AG08396 (cell line): ENCODE measurements at places on chromosomes 11 and 22.

DNA sequence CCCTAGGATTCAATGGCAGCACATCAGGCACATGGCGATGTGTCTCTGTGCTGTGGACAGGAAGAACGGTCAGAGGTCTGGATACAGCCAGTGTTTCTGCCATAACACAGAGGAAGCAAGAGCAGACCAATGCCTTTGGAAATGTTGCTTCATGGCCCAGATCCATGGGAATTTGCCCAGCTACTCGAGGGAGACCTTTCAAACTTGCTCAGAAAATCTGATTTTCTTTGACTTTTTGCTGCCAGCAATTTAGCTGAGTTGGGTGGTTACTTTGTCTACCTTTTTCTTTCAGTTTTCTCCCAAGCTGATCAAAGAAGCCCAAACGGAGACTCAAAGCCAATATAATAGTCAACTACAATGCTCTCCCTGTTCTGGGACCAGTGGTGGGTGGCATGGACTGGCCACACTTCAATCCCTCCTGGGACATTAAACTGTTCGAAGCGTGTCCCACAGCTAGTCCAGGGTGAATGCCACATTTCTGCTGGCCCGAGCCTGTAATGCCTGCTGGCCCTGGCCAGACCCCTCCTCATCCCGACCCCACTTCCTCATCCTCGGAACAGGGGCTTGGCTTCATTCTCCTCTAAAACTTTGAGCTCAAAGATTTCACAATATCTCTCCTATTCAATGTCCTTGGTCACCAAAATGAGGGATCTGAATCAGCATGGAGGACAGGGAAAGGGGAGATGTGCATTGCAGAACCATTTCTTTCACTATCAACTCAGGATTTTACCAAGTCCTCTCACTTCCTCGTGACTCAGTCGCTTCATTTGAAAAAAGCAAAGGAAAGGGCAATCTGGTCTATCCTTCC is 93.3 kb downstream of the ABTB2 start:
- DNase-seq: no peak

GRCh38 chr22:19181786-19182471 is 3.4 kb upstream of the SLC25A1 start:
- no peak for DNase-seq

DNA sequence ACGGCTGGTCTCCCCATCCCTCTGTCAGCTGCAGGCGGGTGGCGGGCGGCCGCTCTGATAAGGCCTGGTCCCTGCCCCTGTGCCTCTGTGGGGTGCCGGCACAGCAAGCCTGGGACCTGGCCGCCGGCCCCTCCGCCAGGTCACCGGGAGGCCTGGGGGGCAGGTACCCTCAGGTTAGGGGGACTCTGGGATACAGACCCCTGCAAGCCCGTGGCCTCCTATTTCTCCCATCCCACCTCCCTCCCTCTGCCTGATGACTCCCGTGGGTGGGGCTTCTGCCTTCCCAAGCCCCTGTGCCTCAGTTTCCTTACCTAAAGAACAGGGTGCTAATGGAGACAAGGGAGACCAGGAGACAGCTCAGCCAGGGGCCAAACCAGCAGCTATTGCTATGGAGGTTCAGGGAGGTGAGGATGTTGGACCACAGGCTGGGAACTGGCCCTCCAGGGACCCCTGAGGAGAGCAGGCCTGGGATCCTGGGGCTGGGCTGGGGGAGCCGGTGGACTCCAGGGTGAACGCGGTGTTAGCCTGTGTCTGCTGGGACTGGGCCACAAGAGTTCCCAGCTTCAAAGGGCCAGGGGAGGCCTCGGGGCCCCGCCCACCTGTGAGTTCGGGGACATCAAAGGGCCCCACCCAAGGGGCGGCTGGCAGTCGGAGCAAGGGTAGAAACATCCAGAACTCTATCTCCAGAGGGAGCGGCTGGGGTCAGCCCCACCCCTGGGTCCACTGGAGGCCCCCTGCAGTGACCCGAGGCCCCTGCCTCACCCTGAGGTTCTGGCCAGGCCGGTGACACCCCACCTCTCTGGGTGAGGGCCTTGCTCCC is 32.0 kb upstream of the TH start:
- no peak for DNase-seq

- peak; percentile 74 for DNase-seq
Measured at GRCh38 chr11:12680246-12680939, 6.2 kb downstream of the TEAD1 start.

DNA sequence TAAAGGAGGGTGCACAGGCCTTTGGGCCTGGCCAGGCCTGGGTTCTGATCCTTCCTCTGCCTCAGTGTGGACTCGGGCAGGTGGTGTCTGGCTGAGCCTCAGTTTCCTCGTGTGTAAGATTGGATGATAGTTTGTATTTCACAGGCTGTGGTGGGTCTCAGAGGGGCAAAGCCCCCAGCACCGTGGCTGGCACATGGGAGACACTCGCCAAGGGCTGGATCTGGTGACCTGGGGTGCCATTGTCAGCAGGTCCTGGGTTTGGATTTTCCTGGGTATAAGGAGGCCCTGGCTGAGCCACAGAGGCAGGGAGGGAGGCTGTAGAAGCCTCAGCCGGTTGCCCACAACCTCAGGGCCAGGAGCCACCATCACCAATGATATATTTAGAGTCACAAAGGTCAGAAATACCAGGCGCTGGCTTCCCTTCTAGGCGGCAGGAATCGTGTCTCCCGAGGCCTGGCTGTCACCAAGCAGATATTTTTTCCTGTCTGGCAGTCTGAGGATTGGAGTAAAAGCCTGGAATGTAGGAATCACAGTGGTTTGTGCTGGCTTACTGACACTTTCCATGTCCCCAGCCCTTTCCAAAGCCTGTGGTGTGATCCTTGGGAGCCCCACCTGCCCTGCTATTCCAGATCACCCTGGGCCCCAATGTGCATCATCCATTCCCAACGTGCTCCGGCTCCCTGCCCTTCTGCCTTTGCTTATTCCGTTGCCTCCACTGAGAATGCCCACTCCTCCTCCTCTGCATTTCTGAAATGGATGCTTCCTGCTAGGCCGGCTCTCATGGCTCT is 15.6 kb downstream of the KCNC1 start:
- no peak for DNase-seq
